ENCODE measurements at places on chromosomes 6 and 20.

GRCh38 chr6:95244751-95245150 is 332.6 kb upstream of the MANEA start:
- no peak for DNase-seq

GRCh38 chr20:63534831-63535651 is 2.1 kb downstream of the PTK6 start:
- DNase-seq = no peak

DNA sequence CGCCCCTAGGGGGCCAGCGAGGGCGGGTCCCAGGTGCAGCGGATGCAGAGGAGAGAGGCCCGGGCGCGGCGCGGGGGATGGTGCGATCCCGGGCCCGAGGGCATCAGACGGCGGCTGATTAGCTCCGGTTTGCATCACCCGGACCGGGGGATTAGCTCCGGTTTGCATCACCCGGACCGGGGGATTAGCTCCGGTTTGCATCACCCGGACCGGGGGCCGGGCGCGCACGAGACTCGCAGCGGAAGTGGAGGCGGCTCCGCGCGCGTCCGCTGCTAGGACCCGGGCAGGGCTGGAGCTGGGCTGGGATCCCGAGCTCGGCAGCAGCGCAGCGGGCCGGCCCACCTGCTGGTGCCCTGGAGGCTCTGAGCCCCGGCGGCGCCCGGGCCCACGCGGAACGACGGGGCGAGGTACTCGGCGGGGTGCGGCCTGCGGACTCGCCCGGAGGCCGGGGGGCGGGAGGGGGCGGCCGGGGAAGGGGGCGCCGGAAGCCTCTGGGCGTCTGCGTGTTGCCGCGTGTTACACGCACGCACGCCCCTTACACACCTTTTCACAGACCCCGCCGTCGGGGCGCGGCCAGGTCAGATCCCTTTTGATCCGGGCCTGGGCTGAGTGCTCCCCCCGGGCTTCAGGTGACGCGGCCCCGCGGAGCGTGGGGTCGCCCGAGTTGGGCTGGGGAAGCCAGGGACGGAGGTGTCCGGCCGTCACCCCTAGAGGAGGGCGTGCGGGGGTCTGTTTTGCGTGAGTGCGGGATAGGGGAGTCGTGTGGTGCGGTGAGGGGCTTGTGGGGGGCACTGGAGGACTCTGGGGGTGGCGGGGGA is 412 bp downstream of the TRIB3 start:
- peak; percentile 86 for DNase-seq

DNA sequence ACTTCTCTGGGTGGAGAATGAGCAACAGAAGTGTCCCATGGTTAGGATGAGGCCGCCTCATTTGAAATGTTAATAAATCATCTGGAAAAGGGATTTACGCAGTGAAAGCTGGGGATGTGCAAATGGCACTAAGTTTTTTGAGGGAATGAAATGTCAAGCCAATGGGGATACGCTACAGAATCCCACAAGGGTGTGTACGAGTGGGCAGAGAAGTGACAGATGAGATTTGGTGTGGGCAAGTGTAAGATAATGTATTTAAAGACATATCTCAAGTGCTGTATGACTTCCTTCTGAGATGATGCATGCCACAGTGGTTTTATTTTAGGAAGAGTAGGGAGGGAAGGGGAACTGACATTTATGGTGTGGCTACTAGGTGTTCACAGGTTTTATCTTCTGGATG is 100.6 kb downstream of the LRFN2 start:
- no peak for DNase-seq

GRCh38 chr6:127185437-127185995 is 67.0 kb downstream of the RSPO3 start:
- no peak for DNase-seq
